Stimulated activated CD8-positive, alpha-beta memory T cell treated with anti-CD3 and anti-CD28 coated beads, Interleukin-4, amount 100 ng/mL, for 4 hours (primary cell): ENCODE measurements at places on chromosomes 3 and 15.

GRCh38 chr3:23644676-23645075 lies 161.1 kb upstream of the UBE2E1 start:
- no peak for DNase-seq

DNA sequence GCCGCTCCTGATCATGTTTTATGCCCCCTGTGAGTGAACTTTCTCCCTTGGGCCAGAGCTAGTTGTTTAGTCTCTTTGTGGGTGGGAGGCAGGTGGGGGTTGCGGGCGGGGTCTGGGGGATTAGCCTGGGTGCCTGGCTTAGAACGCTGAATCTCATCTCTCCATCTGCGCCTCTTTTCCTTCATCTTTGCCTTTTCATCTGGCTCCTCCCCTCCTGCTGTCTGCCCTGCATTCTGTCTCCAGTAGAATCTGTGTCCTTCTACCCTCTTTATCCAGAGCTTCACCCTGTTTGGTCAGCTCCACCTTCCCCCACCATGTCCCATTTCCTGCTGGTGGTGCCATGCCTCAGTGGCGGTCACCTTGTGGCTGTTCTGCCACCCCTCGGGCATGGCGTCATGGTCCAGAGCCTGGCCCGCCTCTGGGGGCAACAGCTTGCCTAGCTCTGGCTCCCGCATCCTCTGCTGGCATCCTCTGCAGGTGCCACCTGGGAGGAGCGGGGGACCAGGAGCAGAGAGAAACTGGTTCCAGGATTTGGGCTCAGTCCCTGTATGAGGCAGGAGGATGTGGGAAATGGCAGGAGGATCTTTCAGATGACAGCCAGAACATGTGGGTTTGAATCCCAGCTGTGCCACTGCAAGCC lies 44.3 kb downstream of the PDIA5 start:
- DNase-seq: no peak

- no peak for DNase-seq
Observed at GRCh38 chr15:29141308-29142128, 128.1 kb downstream of the NSMCE3 start.

DNA sequence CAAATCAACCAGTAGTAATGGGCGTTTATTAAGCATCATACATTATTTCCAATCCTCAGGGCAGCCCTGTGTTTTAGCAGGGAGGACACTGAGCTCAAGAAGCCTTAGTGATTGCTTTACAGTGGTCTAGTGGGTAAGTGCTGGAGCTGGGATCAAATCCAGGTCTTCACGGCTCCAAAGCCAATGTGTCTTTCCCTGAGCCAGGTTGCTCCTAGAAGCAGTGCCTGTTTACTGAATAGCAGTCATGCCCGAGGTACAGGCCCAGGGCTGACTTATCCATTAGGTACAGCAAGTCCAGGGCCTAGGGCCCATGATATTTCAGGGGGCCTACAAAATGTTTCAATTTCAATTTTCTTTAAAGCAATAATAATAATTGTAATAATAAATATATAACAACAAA lies 9.6 kb upstream of the SMAD6 start:
- DNase-seq: no peak

DNA sequence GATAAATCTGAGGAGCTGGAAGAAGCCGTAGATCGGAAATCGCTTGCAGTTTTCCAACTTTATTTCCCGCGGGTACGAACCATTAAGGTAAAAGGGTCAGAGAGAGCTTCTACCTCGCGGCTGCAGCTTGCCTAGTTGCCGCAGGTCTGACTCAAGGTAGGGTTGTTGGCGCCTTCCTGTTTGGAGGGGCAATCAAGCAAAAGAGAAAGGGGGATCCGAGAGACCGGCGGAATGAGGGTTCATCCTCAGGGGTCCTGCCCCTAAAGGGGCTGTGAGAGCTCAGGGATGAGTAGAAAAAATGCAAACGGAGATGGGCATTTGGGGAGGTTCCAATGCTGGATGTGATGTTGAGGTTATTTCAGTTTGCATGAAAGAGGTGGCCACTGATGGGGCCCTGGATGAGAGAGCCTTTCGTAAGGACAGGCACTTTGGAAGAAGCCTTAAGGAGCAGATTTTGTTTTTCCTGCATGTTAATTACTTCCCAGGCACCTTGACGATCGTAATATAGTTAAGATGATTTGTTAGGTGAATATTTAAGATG lies 265.4 kb downstream of the CGGBP1 start:
- no peak for DNase-seq
